ENCODE measurements at places on chromosomes 4 and X.

- DNase-seq: no peak
Measured at GRCh38 chr4:177124349-177125064, 185.2 kb upstream of the NEIL3 start.

DNA sequence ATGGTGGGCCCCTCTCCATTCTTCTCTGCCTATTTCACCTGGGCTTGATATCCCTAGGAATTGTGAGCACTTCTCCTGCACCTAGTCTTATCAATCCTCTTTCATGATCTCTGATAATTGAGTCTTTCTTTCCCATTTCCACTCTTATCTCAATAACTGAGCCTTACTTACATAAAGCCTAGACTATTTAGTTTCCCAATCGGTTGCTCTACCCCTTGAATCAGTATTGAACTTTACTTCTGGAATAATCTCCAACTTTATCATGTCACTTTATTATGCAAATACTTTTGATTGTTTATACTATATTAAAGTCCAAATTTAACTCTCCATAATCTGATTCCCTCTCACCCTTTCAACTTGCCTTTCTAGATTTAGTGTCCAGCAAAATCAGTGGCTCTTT, 222.7 kb downstream of the SPRY1 start:
- DNase-seq: no peak

DNA sequence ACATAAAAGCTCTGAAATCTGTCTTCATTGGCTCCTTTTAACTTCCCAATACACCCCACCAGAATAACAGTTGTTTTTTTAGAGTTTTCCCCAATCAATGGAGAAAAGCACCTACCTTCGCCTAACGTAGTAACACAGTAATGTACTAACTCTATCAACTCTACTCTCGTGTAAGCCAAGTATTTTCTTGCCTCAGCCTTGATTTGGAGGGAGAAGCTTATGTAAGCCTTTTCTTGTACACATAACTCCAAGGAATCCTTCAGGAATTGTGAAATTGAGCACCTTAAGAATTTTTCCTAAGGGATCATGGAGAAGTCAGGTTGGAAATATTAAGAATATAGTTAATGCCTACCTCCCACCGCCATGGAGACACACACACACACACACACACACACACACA, 181.2 kb downstream of the RAPGEF2 start:
- no peak for DNase-seq

- DNase-seq: no peak
Measured at GRCh38 chrX:131671735-131672134, 127.9 kb downstream of the OR13H1 start.

GRCh38 chr4:16168144-16168543, 58.1 kb downstream of the TAPT1 start:
- DNase-seq: no peak

DNA sequence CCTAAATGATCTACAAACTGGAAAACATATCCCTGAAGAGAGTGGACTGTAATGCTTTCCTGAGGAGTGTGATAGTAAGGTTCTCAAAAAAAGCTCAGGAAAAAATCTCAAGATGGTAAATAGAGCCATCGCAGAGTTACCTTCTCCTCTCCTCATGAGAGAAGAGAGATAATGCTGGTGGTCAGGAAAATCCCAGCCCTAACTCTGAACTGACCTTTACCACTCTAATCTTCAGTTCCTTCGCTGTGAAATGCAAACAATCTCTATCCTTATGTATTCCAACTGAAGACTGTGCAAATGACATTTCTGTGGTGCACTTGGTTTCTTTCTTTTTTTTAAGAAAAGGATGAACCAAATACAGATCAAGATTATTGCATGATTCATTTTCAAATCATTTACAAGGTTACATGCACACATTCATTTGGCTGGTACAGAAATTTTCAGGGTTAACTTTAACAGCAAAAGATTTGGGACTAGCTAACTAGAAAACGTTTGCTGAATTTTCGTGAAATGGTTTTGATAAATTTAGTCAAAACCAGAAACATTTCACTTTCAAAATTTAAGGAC, 8.3 kb downstream of the PPM1K start:
- no peak for DNase-seq

DNA sequence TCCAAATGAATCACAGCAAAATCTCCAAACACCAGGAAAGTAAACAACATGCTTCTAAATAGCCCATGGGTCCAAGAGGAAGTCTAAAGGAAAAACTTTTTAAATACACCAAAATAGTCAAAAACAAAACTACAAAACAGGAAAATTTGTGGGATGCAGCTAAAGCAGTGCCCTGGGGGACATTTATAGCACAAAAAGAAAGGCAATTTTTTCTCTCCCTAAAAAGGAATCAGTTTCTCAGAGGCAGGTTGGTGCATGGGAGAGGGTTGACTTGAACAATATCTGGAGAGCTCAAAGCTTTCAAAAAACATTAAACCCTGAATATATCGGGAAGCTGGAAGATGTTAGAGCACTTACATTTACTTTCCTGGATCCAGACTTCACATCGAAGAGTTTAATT, 15.7 kb upstream of the DUSP9 start:
- no peak for DNase-seq

DNA sequence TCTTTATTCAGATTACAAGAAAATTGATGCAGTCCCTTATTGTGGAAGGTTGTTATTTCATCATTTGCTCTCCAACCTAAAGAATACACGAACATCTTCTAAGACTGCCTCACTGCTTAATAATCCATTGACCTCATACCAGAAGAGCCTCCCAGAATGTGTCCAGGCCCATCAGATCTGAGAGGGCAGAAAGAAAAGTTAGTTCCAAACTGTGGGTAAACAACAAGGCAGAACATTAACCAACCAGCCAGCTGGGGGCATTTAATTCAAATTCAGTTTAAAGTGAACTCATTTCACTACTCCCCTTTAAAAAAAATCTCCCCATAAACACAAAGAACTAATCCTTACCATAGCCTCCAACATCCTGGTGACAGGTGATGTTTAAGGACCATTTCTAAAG, 13.8 kb downstream of the GPC4 start:
- DNase-seq: no peak

- DNase-seq: no peak
Measured at GRCh38 chrX:50609796-50610195, 139.2 kb upstream of the DGKK start.

DNA sequence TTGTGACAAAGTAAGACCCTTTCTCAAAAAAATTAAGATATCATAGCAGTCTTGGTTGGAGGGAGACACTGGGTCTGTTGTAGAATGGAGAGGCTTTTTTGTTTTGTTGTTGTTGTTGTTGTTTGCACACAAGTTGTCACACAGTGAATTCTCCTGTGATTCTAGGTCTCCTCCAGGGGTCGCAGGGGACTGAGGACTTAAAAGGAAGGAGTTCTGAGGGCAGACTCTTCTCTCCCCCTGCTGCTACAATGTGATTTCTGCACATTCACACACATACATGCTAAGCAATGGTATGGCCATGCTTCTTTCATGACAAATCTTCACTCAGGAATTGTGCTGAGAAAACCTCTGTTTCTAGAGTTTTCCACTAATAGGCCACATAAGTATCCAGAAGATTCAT, 71.1 kb downstream of the ZNF732 start:
- DNase-seq: no peak

DNA sequence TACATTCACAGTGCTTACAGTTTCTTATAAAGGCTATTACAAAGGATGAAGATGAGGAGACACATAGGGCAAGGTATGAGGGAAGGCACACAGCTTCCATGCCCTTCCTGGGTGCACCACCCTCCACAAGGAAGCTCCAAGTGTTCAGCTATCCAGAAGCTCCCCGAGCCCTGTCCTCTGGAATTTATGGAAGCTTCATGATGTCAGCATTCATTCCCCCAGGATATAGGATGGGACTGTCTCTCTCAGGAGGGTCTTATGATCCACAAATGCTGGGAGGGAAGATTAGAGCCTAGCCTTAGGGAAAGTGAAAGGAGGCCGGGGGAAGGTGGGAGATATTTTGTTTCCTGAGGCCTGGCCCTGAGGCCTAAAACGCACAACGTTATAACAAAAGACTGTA, 236.0 kb downstream of the ANK2 start:
- DNase-seq: no peak

- peak; percentile 43 for DNase-seq
Measured at GRCh38 chrX:47143894-47144625, 442 bp downstream of the NDUFB11 start.

- DNase-seq: no peak
Measured at GRCh38 chr4:15938182-15938581, 358 bp downstream of the FGFBP1 start.

- no peak for DNase-seq
Measured at GRCh38 chr4:29243054-29243453, 1477.1 kb upstream of the PCDH7 start.

DNA sequence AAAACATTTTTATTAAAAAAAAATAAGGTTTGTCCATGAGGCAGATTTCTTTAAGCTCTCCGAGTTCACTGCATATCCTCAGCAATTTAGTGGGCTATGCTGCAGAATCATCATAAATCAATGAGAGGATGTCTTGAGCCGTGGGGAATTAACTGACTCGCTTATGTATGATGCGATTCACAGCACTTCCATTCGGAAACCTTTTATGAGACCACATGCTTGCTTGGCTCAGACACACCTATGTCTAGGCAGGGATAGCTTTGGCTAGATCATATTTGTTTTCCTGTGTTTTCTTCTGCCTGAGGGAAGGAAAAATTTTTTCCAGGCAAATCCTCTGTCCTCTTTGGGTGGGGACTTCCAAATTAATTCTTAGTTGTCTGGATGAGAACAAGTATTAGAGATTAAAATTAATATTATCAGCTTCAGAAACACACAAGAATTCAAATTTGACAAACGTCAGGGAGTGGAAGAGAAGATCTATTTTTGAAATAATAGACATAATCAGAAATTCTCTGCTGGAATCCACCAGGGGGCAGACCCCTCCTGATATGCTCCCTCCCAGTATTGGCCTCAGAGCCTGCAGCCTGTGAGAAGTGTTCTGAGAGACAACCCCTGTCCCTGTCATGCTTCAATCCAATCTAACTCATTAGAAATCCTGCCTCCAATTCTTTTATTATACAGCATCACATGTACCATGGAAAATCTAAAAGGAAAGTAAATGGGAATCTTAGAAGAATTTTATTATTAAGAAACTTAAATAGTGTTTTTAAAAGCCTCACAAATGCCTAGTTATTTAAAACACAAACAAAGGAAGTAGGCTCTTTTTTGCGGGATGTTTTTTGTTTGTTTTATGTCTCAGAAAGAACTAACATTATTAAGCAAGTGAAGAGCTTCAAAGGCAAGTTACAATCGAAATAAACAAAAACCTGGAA, 345.1 kb upstream of the TACR3 start:
- DNase-seq: no peak

DNA sequence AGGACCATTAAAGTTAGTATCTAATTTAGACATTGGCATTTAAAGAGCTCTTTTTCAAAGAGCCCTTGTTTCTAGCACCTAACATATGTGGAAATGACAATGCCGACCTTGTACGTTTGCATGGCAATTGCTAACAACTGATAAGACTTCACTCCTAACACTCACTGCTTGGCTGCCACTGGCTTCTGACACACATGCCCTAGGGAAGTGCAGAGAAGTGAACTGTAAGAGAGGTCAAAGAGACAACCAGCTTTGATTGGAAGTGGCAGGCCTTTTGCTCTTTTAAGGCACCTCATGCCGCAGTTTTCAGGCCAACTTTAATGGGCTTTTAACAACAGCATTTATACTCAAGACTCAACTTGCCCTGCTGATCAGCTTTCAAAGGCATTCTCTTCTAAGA, 158.4 kb downstream of the RAB28 start:
- DNase-seq: no peak

DNA sequence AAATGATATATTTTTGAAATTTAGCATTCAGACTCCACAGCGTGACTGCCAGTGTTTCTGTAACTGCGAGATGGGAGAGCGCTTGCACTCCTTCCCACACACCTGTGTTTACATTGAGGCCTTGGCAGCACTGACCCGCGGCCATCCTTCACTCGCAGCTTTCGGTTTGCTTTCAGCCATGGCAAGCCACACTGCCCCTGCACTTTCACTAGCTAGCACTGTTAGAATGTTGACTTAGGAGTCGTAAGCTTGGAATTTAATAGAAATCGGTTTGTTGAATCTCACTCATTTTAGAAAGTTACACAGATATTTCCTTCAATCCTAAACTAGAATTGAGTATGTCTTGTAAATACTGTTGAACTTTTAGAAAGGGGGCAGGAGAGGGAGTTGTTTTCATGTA, 136.2 kb downstream of the CFAP299 start:
- no peak for DNase-seq

GRCh38 chrX:108138814-108139702, 47.5 kb downstream of the ATG4A start:
- no peak for DNase-seq

DNA sequence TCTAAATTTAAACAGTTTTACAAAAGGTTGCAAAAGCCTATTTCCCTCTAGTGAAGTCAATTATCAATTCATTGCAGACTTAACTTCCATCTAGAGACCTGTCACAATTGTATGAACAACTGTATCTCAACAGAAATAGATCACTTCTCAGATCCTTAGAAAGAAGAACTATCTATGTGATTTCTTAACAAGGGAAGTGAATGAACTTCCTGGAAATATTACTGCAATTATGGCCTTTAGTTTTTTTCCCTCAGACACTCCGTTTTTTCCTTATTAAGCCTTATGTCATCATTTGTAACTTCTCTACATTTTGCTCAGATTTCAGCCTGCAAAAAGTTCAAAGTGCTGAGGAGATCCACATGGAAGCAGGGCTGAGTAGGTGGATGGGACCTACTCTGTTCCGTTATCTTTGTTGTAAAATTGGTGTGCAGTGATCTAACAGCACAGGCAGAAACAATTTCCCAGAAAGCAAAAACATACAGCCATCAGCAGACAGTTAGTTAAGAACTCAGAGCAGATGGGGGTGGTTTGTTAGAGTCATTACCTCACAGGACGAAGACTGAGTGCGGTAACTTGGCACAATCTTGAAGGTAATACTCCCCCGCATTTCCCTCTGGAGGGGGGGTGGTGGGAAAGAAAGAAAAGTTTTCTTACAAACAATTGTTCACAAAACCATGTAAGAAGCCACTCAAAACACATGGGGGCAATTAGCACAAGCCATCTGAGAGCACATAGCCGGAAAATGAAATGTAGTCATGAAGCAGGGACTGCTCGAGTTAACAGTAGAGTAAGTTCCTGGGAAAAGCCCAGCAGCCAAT, 112.3 kb downstream of the NYX start:
- no peak for DNase-seq

GRCh38 chrX:153621949-153622598, 23.1 kb upstream of the CCNQ start:
- DNase-seq: no peak

DNA sequence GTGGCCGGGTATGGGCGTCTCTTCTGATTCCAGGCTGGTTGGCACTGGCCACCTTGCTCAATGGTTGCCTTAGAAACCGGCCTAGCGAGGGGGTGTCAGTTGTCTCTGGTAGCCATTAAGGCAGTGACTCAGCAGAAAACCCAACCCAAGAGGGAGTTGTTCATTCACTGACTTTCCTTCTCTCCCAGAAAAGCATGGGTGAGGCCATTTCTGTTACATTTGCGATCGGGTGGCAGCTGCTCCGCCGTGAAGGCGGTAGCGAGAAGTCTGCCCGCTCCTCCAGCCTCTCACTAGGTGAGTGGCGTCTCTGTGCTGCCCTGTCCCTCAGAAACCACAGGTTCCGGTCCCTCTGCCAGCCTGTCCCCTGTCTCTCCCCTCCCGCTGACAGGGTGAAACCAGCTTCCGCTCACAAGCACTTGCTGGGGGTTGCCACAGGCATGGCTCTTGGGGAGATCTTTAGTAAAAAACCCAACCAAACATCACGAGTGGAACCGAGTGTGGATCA, 17.4 kb downstream of the IRAK1 start:
- peak; percentile 56 for DNase-seq

All from CD4-positive, alpha-beta T cell treated with Interleukin-6 at 100 ng/mL for 8 hours (primary cell).